Effector CD8-positive, alpha-beta T cell (primary cell): ENCODE measurements at places on chromosomes 16 and 17.

DNA sequence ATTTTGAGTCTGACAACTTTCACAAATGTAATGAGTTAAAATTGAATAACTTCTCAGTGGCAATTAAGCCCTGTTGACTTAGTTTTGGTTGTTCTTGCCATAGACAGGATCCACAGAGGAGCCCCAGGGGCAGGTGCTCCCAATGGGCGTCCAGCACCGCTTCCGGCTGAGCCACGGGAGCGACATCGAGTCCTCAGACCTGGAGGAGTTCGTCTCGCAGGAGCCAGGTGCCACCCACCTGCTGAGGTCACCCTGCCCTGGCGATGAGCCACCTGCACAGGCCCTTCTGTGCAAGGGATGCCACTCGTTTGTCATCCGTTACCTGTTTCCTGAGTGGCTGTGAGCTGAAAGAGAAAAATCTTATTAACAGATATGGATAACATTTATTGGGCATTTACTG is 10.7 kb downstream of the CCDC40 start:
- DNase-seq = no peak

DNA sequence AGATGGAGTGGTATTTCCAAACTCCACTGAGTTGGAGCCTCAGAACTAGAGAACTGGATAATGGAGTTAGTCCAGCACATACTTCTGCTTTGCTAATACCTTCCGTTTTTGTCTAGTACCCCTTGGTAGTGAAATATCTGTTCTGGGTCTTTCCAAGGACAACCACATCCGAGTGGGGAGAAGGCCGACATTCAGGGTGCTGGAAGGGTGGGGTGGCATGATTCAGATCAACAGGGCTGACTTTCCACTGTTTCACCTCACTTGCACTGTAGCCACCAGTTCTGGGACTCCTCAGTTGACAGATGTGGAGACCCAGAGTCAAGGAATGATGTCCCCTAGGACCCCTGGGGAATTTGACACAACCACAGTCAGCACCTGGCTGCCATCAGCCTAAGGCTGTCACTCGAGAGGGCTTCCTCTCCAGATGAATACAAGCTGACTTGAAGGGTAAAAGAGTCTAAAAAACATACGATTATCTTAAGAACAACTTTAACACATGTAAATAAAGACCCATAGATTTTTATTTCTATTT is 84.8 kb upstream of the HNF1B start:
- no peak for DNase-seq

DNA sequence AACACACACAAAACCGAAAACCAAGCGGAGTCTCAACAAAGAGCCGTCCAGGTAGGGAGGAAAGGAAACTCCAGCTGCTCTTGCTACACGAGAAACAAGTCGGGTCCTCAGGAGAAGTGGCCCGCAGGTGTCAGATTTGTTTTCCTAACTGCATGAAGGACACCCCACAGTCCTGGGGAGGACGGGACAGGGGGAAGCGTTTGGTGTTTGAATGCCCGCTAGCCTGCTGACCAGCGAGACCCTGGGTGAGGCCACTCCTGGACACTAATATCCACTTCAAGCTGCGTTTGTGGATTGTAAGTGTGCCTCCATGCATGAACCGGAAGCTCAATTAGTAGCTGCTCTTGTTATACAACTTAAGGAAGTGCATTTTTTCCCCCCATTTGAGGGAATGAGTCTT is 299.5 kb downstream of the MAF start:
- DNase-seq = no peak

DNA sequence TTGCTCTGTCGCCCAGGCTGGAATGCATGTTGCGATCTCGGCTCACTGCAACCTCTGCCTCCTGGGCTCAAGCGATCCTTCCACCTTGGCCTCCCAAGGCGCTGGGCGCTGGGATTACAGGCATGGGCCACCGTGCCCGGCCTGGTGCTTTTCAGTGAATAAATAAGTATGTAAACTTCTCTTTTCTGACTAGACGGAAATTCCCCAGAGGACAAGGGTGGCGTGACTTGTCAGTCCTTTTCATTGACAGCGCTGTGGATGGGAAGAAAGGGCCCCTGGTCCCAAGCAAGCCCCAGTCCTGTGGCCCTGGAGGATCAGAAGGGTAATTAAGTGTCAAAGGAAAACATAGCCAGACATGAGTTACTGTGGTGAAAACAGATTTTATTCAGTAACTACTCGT is 9.6 kb upstream of the SPN start:
- no peak for DNase-seq

- no peak for DNase-seq
Measured at GRCh38 chr16:46582313-46582712, 38.9 kb downstream of the SHCBP1 start.

DNA sequence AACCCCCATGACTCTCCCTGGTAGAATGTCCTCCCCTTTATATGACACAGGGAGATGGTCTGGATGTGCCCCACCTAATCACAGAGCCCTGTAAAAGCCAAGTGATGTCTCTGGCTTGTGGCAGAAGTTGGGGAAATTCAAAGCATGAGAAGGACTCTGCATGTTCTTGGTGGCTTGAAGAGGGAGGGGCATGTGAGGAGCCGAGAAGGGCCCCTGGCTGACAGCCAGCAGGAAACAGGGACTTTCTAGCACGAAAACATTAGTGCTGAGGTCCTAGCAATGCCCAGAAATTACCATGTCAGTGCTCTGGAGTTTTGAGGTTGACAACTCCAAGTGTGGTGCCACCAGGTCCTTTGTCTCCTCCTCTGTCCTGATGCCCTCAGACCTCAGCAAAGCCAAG is 75.9 kb downstream of the USP22 start:
- DNase-seq = no peak

- no peak for DNase-seq
Measured at GRCh38 chr16:81481207-81481821, 36.7 kb downstream of the CMIP start.

DNA sequence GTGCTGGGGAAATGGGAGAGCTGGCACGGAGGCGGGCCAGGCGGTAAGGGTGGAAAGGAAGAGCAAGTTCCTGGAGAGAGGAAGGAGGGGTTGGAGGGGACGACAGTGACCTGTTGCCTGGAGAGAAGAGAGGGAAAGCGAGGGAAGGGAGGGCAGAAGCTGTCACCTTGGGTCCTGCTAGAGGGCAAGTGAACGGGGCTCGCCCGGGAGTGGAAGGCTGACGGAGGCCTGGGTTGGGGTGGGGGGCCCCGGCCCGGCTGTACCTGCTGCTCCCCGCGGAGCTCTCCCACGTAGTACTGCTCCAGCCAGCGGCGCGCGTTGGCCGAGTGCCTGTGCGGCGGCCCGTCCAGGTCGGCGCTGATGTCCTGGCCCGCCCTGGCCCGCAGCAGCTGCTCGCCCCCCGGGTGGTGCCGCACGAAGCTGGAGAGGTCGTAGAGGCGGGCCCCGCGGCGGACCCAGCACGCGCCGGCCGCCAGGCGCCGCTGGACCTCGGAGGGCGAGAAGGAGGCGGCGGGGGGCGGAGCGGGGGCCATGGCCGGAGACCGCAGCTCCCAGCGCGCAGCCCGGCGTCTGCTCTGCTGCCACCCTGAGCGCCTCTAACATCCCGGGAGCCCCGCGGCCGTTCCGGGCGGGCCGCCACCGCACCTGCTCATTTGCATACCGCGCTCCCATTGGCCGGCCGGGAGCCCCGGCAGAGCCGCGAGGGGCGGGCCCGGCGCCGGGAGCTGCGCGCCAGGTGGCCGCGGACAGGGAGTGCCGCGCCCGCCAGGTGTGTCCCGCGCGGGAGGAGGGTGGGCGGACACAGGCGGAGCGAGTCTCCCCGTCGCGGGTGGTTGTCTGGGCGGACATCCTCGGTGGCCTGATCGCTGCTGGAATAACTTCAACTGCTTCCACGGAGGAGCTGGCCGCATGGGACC is at the start of gene FA2H:
FA2H (minus strand) TSS at position 598 of the 917 bp plus-strand sequence; CDS start at position 533, 65 bp downstream.
- DNase-seq = peak; percentile 38

DNA sequence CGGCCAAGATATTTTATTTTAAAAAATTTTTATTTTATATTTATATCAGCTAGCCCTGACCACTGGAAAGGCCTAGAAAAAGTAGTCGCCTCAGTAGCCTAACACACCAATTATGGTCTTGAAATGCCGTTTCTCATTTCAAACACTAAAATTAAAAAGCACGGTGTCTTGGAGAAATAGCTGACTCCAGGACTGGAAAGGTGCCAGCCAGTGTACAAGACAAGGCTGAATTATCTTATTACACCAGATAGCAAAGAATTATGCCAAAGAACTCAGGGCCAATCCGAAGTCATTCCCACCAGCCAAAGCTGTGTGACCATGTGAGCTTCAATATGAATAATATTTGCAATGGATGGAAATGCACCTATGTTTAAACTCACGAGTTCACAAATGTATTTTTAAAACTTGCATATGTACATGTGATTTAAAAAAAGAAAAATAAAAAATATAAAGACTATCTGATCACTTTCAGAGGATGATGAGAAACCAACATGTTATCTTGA is 19.9 kb upstream of the ATP2C2 start:
- DNase-seq = no peak

- DNase-seq = no peak
Measured at GRCh38 chr17:681738-682529, 32.7 kb downstream of the VPS53 start.

GRCh38 chr17:43757171-43757660 is 1.4 kb downstream of the SOST start:
- no peak for DNase-seq
